ENCODE measurements at places on chromosomes 12 and 14. TPM values are rescaled to one million over a fixed set of nuclear protein-coding genes. Genes with fewer than 3 reads are reported as not detected.

SLC7A7 gene
- total RNA-seq, result 1.3 TPM

CLEC9A gene
- not detected for total RNA-seq

LALBA gene
- not detected for total RNA-seq

KRT2 gene
- 0.28 TPM for total RNA-seq

RGS6 gene
- not detected for total RNA-seq

Data from airway epithelial cell (primary cell).